ENCODE measurements at places on chromosomes 12 and 14.

DNA sequence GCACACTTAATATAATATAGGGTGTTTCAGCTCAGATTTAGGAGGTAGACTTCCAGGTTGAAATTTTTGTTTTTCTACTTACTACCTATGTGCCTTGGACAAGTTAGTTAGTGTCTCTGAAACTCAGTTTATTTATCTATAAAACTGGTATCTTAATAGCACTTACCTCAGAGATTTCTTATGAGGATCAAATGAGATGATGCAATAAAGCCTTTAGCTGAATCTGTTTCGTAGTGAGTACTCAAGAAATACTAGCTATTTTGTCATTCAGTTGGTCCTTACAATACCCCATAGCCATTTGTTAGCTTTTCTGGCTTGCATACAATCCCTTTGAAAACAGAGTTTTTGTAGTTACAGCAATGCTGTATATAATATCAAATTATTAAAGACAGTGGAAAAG, 497.0 kb downstream of the NRXN3 start:
- DNase-seq: no peak

- DNase-seq: no peak
Measured at GRCh38 chr12:100752841-100753240, 41.7 kb upstream of the ANO4 start.

GRCh38 chr12:32896432-32897280, at the start of gene PKP2:
Gene PKP2 (minus strand): TSS chr12:32896777. CDS start chr12:32896731, 46 bp downstream.
- DNase-seq: peak; percentile 41

GRCh38 chr14:59020382-59020781, 168.1 kb upstream of the DAAM1 start:
- DNase-seq: peak; percentile 8

- no peak for DNase-seq
Measured at GRCh38 chr12:13227191-13227590, 30.7 kb downstream of the EMP1 start.

DNA sequence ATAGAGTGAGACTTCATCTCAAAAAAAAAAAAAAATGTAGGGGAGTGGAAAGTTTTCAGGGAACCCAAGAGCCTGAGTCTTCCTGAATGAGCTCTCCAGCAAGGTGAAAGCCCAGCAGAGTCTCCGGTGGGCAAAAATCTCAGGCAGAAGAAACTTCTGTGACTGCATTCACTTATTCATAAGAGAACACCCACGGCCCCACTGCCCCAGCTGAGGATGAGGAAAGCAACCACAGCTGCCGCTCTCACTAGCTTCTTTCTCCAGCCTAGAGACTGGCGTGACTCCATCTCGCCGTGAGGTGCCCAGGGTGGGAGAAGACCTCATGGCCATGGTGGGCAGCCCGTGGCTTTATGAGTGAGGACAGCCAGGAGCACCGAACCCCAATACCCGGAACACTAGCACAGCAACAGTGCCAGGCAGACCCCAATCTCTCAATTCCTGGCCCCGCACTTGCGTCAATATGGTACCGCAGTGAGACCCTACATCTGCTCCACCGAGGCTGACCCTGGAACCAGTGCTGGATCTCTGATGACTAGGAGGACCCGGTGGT, 29.7 kb upstream of the DYNC1H1 start:
- DNase-seq: peak; percentile 55

- DNase-seq: no peak
Measured at GRCh38 chr12:47192051-47192450, 112.3 kb upstream of the AMIGO2 start.

DNA sequence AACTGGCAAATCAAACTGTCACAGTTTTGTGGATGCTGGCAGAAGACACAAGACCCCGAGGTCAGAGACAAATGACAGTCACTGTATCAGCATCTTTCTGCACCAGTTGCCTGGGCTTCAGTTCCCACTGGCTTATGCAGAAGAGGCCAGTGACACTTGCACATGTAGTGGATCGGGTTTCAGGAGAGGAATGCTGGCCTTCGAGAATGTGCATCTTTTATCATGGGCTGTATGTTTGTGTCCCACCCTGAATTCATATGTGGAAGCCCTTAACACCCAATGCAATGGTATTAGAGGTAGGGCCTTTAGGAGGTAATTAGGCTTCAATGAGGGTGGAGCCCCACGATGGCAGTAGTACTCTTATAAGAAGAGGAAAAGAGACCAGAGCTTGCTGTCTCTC, 150.9 kb downstream of the SLC15A4 start:
- DNase-seq: no peak

DNA sequence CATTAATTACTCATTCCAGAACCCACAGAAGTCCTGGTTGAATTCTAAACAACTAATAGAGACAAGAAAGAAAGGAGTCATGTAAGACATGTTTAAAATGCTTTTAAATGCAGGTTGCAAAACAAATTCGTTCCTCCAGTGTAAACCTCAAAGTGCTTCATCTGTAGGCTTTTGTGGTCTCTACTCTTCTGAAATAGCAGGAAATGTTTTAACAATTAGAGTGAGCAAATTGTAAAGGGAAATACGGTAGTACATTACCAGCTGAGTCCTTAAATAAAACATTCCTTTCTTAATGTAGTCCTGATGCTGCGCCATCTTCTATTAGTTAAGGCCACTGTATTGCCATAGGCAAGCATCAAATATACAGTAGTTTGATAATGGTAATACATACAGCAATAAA, 1934.2 kb upstream of the SEL1L start:
- DNase-seq: no peak

DNA sequence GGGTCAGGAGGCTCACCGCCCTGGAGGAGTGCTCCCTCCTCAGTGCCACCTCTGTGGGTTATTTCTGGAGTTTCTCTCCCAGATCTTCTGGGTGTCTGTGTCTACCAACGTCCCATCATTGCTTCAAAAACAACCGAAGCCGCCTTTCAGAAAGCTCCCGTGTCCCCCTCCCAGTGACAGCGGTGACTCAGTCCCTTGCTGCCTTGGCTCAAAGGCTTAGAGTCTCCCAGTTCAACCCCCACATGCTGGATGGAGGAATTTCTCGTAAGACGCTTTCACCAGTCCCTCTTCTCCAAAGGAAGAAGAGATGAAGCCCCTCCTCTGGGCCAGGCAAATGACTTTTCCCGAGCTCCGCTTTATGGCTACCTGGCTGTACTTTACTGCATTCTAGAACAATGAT, 146.6 kb downstream of the RBM19 start:
- no peak for DNase-seq

- DNase-seq: no peak
Measured at GRCh38 chr14:98871796-98872195, 400.2 kb downstream of the BCL11B start.

DNA sequence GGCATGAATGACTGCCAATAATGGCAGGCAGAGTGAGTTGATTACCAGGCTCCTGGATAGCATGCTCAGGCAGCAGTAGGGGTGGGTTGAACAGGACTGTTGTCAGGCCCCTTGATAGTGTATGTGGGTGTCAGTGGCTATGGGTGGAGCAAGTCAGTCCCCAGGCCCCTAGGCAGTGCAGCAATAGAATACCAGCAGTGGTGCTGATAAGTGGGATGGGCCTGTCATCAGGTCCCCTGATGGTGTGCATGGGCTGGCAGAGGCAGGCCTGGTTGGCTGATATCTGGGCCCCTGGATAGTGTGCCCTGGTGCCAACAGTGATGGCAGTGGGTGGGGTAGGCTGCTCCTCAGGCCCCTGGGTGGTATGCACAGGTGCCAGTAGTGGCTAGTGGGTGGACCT, 32.4 kb downstream of the SMCO2 start:
- no peak for DNase-seq

GRCh38 chr12:6792522-6793201, 3.3 kb downstream of the CD4 start:
- peak; percentile 87 for DNase-seq

DNA sequence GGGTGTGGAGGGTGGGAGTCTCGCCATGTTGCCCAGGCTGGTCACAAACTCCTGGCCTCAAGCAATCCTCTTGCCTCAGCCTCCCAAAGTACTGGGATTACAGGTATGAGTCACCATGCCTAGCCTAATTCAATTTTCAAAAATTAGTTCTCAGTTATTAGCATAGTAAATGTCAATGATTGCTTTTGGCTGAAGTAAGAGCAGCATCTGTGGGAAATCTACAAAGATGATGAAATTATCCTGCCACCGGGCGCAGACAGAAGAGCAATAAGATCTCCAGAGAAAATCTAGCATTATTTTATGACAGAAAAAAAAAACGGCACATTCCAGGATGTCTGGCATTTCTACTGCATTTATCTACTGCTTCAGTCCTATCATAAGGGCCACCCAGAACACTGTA, 97.9 kb upstream of the DAAM1 start:
- no peak for DNase-seq

DNA sequence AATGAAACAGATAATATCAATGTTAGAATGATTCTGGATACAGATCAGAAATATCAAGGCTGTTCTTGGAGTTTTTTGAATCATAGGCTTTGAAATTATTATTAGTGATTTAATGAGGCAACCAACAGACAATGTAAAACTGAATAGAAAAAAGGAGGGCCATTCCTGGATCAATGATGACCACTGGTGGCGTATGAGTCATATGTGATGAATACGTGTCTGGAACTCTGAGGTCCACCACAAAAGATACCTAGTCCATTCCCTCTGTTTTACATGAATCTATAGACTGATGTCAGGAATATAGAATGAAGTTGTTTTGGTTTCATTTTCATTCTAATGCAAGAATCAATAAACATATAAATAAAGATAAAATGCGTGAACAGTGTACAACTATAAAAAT, 78.3 kb upstream of the RTL1 start:
- DNase-seq: no peak

DNA sequence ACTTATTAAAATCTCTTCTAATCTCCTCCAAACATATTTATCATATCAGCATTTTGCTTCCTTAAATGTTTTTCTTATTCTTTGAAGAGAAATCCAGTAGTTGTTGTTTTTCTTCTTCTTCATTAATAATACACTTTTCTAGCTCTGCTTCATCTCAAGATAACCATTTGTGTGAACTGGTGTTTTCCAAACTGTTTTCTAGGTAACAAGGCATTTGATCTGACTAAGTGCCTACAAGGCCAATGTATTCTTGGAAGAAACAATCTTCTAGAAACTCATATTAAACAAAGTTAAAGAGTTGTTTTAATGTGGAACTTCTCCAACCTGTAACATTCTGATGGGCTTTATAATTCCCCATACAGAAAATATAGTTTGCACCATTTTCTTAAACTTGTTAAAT, 30.8 kb upstream of the IFNG start:
- DNase-seq: no peak

GRCh38 chr14:50040401-50040775, 76.0 kb downstream of the VCPKMT start:
- DNase-seq: peak; percentile 74

GRCh38 chr14:80176893-80177292, 34.4 kb downstream of the DIO2 start:
- no peak for DNase-seq

DNA sequence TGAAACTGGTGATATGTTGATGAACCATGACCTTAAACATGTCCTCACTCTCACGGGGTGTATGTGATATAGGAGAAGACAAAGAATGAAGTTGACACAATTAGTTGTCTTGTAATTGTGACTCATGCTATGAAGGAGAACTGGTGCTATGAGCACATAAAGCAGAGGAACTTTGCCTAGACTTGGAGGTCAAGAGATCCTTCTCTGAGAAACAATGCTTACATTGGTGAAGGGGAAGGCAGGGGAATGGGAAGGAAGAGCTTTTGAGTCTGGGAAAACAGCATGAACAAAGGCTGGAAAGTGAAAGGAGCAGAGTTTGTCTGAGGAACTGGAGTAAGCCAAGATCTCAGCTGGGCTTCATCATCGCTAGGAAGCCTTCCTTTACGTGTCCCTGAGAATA, 83.2 kb downstream of the MYRFL start:
- peak; percentile 83 for DNase-seq

GRCh38 chr12:122403115-122403770, 19.2 kb downstream of the CLIP1 start:
- DNase-seq: peak; percentile 33

DNA sequence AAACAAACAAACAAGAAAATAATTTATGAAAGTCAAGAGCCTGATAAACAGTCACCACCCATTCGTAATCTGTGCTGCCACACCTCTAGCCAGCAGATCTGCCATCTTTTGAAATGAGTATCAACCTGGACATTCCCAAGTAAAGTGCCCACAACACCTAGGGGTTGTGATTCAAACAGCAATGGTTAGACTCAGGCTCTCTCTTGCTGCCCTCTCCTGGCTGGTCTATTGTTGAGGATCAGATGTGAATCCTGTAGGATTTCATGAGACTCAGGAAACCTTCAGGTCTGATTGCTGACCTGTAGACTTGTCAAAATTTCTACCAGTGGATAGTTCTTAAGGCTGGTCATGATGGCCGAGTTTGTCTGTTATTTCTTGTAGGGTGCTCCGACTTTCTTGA, 26.8 kb downstream of the DGLUCY start:
- DNase-seq: peak; percentile 8

- DNase-seq: no peak
Measured at GRCh38 chr14:100096656-100097055, 31.4 kb downstream of the EVL start.

DNA sequence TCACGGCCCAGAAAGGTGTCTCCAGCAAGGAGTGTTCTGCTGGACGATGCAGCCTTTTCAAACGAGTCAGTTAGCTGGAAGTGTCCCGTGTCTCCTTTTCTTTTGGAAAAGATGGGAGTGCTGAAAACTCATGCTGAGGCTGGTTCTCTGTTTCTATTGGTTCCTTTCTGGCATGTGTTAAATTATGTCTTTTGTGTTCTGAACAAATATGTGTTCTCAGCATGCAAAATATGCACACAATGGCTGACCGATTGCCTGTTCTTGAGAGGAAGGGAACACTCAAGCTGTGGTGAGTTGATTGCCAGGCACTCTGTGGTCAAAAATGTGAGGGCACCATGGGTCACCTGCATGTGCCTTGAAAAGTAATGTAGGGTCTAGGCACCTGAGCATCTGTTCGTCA, 181.3 kb downstream of the CACNA1C start:
- no peak for DNase-seq

DNA sequence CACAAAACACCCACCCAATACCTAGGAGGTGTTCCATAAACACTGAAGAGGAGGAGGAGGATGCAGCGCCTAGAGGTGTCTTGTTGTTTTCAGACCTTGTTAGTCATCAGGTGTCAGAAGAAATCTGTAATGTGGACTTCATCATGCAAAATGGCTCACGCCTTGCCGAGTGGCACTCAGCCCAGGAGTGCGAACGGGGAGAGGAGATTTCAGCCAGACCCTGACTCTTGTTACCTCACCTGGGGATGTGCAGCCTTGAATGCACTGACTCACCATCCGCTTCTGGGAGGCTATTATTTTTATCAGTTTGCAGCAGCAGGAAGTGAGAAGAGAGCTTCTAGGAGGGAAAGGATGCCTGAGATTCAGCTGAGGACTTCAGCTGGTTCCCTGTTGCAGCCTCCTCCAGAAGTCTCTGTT, 48.2 kb upstream of the PLXNC1 start:
- no peak for DNase-seq

DNA sequence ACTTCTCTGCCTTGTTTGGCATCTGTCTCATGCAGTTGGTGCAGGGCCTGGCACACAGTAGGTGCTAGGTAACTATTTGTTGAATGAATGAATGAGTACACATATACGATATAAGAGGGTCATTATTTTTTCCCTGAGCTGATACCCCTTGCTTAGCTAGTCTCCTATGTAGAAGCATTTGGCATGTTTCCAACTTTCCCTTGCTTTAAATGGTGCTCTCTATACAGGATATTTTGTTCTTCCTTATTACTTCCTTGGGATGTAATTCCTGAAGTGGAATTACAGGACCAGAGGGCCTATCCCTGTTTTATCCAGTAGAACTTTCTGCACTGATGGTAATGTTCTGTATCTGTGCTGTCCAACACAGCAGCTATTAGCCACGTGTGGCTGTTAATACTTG, 250.1 kb upstream of the PWP1 start:
- no peak for DNase-seq

Measured in suppressor macrophage treated with lipopolysaccharide for 4 hours (primary cell).